Stimulated activated CD8-positive, alpha-beta memory T cell treated with anti-CD3 and anti-CD28 coated beads, Interleukin-4, amount 100 ng/mL, for 4 hours (primary cell): ENCODE measurements at places on chromosomes 5 and 9.

GRCh38 chr5:72956324-72957140 lies 691 bp downstream of the FCHO2 start:
- DNase-seq, result no peak

GRCh38 chr5:72079288-72079687 lies 28.0 kb upstream of the MAP1B start:
- DNase-seq, result no peak

DNA sequence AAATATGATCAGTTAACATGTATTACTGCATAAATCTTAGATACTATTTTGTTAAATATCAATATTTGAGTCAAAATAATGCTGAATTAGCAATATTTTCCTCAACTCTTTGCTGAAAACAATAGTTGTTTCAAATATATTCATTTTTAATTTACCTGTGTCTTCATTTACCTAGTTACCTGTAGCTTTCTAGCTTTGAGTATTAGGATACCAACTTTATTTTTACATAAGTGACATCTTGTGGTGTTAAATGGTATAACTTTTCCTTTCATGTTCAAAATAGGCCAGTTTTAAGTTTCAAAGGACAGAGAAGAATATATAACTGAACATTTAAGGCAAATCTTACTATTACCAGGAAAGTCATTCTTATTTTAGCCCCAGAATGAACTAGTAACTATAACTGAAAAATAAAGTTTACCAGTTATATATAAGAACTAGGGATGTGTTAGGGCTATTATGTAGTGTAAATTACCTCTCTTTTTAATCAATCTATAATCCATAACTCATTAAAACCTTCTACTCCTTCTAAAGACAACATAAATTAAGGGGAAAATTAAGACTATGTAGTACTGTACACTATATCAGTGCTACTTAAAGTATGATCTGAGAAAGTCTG lies 25.3 kb downstream of the AP3B1 start:
- DNase-seq, result no peak

DNA sequence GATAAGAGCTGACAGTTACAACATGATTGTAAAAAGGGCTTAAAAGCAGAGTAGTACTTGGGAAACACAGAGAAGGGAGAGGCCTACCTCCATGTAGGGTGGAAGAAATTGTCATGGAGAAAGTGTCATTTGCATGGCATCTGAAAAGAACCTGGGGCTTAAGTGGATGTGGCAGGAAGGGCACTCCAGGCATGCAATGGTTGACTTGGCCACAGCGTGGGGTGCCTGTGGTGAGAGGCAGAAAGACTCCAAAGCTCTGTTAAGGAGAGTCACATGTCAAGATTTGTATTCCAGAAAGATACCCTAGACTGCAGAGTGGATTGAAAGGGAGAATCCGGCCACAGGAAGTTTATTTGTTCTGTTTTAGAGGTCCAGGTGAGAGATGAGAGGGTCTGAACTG lies 2.4 kb downstream of the POLR3G start:
- no peak for DNase-seq

DNA sequence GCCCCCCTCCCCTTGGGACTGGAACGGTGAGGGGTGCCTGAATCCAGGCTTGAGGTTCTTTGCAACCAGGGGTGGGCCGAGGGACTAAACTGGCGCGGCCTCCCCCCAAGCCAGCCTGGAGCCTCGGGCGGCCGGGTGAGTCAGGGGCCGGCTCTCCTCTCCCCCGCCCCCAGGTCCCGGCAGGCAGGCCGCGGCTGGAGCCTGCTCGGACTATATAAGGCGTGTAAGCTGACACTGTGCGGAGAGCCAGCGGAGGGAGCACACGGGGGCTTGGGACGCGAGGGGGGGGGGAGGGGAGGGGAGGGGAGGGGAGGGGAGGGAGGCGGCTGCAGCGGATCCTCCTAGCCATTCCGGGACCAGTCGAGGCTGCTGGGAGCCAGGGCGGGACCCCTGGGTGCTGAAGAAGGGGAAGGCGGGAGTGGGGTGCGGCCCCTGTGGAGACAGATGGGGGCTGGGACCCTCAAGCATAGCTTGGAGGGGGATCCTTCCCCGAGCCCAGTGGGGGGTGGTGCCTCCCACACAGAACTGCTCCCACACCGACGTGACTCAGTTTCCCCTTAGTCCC lies 595 bp downstream of the PDLIM7 start:
- no peak for DNase-seq

DNA sequence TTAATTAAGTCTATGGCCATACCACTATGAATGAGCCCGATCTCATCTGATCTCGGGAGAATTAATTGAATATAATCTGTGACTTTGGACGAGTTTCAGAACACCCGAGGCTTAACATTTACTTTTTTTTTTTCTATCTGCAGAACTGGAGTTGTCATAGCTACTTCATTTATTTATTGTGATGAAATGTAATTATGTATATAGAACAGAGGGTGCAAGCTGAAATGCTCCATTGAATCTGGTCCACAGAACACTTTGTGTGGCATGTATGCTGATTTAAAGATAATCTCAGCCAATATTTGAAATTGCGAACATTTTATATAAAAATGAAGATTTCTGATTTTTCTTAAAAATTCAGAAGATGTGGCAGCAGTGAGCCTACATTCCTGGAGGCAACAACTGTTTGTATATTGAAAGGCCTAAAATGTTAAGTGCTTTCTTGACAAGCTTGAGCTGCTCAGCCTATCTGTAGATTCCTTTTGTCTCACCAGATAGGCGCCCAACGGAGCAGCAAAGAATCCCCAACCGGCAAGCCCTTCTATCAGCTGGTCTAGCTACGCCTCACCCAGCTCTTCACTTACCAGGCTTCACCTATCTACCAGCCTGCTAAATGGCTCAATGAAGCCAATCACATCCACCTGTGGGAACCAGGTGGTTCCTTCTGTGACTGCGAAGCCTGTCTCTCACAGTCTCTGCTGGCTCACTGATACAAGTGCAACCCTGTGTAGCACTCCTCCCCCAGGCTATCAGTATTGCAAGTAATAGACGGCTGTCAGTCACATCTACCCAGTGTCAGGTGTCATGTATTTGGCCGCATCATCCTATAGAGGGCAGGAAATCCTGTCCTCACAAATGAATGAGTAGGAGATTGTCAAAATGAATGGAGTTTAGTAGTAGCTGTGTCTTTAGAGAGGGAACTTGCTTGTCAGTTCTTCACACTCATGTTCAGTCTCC lies 170.6 kb upstream of the MRPS30 start:
- DNase-seq, result no peak

DNA sequence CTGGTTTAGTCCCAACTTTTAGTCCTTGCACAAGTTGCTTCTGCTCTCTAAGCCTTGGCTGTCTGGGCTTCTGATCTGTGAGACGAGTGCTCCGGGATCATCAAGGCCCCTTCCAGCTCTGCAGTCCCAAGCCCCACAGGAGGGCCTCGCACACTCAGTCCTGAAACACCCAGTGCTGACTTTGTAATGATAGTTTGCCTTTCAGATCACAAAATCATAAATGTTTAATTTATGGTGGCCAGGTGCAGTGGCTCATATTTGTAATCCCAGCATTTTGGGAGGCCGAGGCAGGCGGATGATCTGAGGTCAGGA lies 95.9 kb upstream of the SLC25A48 start:
- no peak for DNase-seq

GRCh38 chr5:180069589-180070247 lies 1.8 kb downstream of the RNF130 start:
- DNase-seq, result no peak
